AG04449 (cell line): ENCODE measurements at places on chromosomes 6 and 20.

GRCh38 chr6:13372688-13373487 is 44.6 kb upstream of the TBC1D7 start:
- no peak for DNase-seq

DNA sequence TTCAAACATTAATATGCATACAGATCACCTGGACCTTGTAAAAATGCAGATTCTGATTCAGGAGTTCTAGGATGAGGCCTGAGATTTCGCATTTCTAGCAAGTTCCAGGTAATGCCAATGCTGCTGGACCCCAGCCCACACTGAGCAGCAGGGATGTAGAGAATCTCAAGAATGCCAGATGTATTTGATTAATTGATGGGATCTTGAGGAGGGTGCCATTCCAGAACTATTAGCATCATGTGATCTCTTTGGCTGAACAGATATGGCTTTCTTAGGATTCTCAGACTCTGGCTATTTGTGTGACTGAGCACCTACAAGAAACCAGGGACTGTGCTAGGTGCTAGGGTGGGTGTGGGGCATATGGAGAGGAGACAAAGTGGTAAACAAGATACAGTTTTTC is 16.5 kb upstream of the SNX3 start:
- DNase-seq: no peak

- no peak for DNase-seq
Observed at GRCh38 chr20:57090590-57091560, 175.6 kb downstream of the BMP7 start.

DNA sequence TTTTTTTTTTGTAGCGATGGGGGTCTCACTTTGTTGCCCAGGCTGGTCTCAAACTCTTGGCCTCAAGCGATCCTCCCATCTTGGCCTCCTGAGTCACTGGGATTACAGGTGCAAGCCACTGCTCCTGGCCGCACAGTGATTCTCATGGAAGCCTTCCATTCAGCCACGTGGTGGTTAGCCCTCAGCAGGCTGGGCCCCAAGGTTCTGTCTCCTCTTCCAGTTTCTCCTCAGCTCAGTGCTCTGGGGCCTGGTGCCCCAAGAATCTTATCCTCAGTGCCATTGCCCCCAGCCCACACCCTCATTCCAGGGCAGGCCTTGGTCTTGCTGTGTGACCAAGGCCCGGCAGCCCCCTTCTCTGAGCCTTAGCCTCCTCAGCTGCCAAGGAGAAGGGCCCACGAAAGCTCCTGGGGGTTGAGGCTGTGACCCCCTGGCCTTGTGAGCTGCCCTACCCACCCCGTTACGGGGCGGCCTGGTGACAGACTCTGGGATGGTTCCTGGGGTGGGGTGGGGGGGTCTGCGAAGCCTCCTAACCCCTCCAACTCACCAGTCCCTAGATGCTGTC is 16.4 kb downstream of the SRC start:
- no peak for DNase-seq

DNA sequence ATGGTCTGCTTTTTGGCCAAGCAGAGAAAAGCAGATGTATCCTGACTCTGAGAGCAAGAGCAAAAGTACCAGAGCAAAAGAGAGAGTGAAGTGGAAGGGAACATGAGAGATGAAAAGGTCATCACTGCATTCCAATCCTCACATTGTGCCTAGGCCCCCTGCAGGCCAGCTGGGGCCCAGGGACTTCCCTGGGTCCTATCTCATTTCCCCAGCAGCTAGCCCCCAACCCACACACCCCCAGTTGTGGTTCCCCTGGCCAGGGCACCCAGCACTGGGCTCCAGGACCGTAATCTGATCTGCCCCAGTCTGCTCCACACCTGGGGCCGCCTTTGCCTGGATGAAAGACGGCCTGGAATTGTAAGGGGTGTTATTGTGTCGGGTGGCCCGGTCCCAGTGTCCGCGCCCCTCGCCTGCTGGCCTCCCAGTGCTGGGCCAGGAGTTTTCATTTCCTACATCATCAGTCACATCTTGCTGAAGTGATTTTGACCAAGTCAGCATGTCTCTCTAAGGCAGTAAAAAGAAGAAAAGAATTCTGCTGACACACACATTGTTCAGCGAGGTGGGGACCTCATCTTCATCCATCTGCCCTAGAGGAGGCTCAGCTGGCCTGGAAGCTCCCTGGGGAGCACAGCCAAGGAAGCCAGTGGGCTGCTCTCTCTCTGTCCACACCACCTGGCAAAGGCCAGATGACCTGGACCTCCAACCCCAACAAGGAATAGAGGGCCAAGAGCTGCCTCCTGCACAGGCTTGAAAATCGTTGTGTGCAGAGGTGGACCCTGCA is 4.0 kb upstream of the BMP7 start:
- DNase-seq: no peak

- DNase-seq: no peak
Observed at GRCh38 chr20:18611492-18611891, 23.6 kb downstream of the DTD1 start.

- DNase-seq: no peak
Observed at GRCh38 chr6:30411515-30412207, 66.7 kb downstream of the RPP21 start.

DNA sequence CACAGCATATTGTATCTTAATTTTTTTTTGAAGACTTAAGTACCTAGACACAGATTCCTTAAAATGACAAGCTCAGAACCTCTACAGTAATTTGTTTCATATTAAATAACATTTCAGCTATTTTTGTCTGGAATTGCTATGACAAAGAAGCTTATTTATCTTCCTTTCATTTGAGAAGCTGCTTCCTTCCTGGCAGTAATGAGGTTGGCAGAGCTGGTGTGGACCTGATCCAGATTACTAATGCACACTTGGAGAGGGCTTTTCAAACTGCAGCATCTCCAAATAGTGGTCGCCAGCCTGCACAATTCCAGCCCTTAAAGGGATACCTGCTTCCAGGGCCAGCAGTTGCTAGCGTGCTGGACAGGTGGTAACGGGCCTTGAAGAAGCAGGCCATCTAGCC is 12.1 kb downstream of the PTCHD4 start:
- no peak for DNase-seq

DNA sequence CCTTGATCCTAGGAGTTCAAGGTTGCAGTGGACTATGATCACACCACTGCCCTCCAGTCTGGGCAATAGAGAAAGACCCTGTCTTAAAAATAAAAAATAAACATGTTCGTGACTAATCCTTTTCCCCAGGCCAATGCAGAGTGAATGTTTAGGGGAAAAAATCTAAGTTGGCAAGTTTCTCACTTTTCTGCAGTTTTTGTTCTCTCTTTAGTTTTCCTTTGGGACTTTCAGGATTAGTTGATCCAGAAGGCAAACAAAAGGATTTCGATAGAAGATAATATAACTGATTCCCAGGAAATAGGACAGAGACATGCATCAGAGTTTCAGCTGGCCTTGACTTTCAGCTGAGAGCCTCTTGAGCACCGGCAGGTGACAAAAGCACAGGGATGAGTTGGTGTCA is 53.3 kb downstream of the SOD2 start:
- DNase-seq: no peak

DNA sequence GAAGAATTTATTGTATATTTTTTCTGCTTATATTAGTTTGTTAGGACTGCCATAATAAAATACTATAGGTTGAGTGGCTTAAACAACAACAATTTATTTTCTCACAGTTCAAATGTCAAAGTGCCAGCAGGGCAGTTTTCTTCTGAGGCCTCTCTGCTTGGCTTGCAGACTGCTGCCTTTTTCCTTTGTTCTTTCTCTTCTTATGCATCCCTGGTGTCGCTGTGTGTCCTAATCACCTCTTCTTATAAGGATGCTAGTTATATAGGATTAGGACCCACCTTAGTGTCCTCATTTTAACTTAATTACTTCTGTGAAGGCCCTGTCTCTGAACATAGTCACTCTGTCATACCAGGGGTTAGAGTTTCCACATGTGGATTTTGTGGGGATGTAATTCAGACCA is 354.4 kb downstream of the NKAIN2 start:
- no peak for DNase-seq

GRCh38 chr6:35668096-35668495 is 20.6 kb downstream of the FKBP5 start:
- no peak for DNase-seq

- DNase-seq: no peak
Observed at GRCh38 chr6:33789550-33789895, 593 bp upstream of the LEMD2 start.

DNA sequence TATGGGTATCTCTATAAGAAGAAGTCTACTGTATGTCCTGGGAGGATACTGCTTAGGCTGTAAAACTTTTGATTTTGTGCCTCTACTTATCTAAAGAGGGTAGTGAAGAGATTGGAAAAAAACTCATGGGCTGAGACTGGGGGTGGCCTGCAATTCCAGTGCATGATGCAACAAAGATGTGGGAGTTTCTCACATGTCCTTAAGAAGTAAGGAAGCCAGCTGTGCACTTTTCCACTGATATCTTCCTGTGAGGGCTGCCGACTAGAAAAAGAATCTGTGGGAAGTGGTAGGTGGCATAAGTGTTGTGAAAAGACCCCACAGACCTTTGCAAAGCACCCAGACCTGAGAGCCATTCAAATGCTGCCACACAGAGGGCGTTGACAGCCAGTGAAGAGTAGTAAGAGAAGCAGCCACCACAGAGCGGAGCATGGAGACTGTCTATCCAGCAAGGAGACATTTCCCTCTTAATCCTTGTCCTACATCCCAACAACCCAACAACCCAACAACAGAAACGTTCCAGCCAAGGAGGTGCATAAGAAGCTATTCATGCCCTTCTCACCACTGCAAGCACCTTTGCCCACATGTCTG is 65.1 kb downstream of the PFDN4 start:
- no peak for DNase-seq

- no peak for DNase-seq
Observed at GRCh38 chr20:16580620-16581019, 7.4 kb upstream of the KIF16B start.

- DNase-seq: no peak
Observed at GRCh38 chr6:107556082-107556481, 66.2 kb downstream of the SOBP start.

GRCh38 chr6:71033890-71034289 is 77.0 kb upstream of the B3GAT2 start:
- no peak for DNase-seq

GRCh38 chr20:36871640-36872570 is 4.0 kb upstream of the TLDC2 start:
- DNase-seq: no peak

DNA sequence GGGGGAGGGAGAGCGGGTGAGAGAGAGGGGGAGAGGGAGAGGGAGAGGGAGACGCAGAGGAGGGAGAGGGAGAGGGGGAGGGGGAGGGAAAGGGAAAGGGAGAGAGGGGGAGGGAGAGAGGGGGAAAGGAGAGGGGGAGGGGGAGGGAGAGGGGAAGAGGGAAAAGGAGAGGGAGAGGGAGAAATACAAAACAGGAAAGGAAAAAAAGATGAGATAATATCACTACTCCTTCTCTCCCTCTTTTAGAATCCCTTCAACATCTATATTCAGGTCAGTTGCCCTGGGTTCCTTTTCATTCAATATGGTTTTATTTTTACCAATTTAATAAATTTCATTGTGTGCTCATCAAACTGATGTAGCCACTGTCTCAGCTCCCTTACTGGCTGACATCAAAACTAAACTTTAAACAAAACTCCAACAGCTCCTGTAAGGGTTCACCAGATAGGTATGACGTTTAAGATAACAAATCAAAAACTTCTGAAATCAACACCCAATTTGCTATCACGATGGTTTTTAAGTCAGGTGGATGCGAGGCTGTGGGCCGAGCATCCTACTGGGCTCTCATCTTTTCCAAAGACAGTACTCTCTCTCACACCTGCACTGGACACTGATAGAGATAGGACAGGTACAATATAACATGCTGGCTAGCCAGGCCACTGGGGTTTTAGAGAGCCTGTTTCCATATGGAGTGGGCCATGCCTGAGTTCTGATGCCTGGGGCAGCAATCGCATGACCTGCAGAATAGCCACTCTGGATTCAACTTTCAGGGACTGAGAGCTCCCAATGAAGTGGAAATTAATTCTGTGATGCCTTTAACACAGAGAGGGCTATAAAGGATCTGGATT is 99.5 kb downstream of the FYN start:
- no peak for DNase-seq

DNA sequence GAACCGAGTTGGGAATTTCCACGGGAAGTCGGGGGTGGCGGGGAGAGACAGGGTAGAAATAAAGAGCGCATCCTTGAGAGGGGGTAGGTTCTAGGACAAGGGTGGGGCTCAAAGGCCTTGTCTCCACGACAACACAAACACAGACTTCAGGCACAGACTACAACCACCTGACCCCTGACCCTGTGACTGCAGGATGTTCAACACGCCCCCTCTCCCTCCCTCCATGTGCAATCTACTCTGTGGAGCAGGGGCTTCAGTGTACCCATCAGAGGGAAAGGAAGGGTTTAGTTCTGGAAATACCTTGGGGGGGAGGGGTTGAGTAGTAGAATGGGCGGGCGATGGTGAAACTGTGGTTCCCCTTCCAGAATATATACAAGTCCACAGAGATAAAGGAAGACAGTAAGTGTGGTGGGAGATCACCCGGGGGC is 651 bp upstream of the TAPBP start:
- DNase-seq: no peak

GRCh38 chr6:132144456-132144855 is 193.3 kb upstream of the CCN2 start:
- no peak for DNase-seq

- DNase-seq: no peak
Observed at GRCh38 chr6:47079638-47080037, 37.5 kb upstream of the ADGRF1 start.

DNA sequence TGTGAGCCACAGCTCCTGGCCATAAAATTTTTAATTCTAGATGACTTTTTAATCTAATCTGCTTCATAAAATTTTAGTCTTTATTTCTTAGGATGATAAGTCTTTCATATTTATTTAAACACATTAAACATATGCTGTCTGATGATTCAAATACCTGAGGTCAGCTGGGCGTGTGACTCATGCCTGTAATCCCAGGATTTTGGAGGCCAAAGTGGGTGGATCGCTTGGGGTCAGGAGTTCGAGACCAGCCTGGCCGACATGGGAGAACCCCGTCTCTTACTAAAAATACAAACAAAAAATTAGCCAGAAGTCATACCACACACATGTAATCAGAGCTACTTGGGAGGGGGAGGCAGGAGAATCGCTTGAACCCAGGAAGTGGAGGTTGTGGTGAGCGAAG is 53.1 kb downstream of the RBM24 start:
- DNase-seq: no peak

DNA sequence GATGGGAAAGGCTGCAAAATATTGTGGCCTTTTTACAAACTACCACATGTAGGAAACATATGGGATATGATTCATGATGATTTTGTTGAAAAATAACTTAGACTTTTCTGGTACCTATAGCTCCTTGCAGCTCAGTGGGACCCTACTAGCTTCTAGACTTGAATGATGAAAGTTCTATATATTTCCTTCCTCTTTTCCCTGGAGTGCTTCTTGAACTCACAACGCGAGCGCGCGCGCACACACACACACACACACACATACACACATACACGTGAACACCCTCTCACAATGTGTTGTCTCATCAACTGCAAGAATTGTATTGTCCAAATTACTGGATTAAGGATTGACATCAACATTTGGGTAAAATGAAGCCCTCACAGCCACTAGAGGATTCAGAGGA is 61.9 kb downstream of the TOX2 start:
- no peak for DNase-seq

- DNase-seq: no peak
Observed at GRCh38 chr6:56608332-56608731, 34.4 kb downstream of the DST start.
